ENCODE measurements at places on chromosomes 5 and 9.

DNA sequence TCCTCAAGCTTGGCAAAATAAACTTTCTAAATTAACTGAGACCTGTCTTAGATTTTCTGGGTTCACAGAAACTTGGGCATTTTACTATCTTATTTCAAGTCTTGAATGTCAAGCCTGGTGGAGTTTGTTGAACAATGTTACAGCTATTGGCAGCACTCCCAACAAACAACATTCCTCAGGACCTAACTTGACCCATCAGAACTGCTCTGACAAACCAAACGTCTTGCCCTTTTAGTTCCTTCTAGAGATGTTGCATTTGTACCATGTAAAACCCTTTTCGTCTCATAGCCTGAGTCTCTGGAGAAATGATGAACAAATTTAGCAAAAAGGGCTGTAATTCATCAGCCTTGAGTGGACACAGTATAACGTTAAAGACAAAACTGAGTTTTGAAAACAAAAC lies 51.1 kb downstream of the GNA14 start:
- DNase-seq, result no peak

- no peak for DNase-seq
These were observed 23.6 kb upstream of the FIBCD1 start for GRCh38 chr9:130962418-130963316.

DNA sequence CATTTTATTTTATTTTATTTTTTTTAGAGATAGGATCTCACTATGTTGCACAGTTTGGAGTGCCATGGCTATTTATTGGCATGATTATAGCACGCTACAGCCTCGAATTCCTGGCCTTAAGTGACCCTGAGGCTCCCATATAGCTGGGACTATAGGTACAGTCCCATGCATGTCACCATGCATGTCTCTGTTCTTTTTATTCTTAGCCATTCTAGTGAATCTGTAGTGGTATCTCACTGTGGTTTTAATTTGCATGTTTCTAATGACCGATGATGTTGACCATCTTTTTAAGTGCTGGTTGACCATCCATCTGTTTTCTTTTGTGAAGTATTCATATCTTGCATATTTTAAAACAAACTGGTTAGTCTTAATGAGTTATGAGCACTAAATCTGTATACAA lies 76.1 kb downstream of the SLC44A1 start:
- no peak for DNase-seq

DNA sequence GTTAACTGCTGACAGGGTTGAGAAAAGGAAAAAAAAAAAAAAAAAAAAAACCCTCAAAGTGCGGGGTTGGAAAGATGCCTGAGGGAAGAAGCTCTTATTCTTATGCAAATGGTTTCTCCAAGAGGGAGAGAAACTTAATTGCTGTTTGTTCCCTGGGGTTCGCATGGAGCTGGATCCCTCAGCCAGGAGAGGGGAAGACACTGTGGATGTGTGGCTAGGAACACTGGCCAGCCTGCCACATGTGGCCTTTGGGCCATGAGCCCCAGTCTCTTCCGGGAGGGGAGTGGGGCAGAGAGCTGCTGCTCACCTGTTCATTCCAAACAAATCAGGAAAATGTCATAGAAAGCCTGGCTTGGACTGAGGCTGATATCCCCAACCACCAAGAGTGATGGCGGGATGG lies 9.4 kb upstream of the SCGB3A2 start:
- DNase-seq, result no peak

- no peak for DNase-seq
These were observed 546.4 kb downstream of the EFNA5 start for GRCh38 chr5:107124376-107124775.

GRCh38 chr9:129776938-129777768 lies 24.3 kb upstream of the PTGES start:
- peak; percentile 83 for DNase-seq

Measured in hematopoietic multipotent progenitor cell treated with erythropoietin and hydrocortisone succinate and interleukin-3 and kit ligand, for 6 days (in vitro differentiated cells).